ENCODE measurements at places on chromosomes 3 and 15. TPM values are rescaled to one million over a fixed set of nuclear protein-coding genes. Genes with fewer than 3 reads are reported as not detected.

Gene SLITRK3
- not detected for total RNA-seq

Gene SPTBN5
- 2.5 TPM for total RNA-seq

Gene PTH1R
- 2.1 TPM for total RNA-seq

Gene EEF1AKMT4
- total RNA-seq: 4.3 TPM

Gene PYGO1
- total RNA-seq: 1.8 TPM

Gene C3orf70
- 5.5 TPM for total RNA-seq

Gene IL17RC
- 95.5 TPM for total RNA-seq

Gene KLF15
- total RNA-seq: 16.4 TPM

Gene C2CD4B
- total RNA-seq: 1.1 TPM

Gene KIF7
- 2.3 TPM for total RNA-seq

- no peak for DNase-seq
These were observed 25.0 kb downstream of the SEC61A1 start for GRCh38 chr3:128077202-128077624.

- peak; percentile 53 for DNase-seq
These were observed 252.3 kb downstream of the OCA2 start for GRCh38 chr15:27846722-27847395.

DNA sequence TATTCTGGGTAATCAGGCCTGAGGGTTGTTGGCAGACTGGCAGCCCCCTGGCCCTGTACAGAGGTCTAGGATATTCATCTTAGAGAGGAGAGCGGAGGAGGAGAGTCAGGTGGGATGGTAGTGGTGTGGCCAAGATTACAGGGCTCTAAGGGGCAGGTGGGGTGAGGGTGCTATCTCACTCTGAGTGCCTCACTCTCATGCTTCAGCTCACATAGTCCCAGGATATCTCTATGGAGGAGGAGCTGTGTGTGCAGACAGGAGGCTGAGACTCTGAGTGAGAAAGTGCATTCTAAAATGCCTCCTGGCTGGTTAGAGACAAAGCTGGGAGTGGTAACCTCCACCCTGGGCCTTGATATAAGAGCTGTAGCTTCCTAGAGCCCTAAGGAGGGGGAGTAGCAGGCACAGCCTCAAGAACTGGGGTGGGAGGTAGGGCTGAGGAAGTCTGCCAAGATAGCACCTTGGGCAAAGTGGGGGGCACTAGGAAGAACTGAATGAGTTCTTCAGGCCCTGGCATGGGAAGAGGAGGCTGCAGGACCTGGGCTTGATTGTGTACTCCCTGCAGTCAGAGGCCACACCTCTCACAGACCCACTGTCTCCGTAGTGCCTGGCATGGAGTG, 39.9 kb downstream of the CLSTN2 start:
- no peak for DNase-seq

DNA sequence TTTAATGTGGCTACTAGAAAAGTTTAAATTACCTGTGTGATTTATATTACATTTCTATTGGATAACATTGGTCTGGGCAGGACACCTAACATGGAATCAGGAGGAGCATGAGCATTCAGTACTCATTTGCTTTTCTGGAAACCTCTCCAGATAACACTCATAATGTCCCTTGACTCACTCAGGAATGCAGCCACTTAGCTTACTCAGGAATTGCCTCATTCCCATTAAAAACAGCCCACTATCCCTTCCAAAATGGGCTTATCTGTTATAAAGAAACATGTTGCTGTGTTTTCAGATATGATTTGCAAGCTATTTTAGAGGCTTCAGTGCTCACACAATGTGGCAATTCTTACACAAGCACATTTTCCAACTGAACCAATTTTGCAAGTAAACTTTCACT, 17.1 kb downstream of the GBE1 start:
- no peak for DNase-seq

DNA sequence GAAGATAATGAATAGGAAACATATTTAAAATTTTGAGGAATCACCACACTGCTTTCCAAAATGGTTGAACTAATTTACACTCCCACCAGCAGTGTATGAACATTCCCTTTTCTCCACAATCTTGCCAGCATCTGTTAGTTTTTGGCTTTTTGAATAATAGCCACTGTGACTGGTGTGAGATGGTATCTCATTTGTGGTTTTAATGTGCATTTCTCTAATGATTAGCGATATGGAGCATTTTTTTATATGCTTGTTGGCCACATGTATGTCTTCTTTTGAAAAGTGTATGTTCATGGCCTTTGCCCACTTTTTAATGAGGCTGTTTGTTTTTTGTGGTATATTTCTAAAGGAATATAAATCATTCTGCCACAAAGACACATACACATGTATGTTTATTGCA, 166.3 kb downstream of the NECTIN3 start:
- no peak for DNase-seq

DNA sequence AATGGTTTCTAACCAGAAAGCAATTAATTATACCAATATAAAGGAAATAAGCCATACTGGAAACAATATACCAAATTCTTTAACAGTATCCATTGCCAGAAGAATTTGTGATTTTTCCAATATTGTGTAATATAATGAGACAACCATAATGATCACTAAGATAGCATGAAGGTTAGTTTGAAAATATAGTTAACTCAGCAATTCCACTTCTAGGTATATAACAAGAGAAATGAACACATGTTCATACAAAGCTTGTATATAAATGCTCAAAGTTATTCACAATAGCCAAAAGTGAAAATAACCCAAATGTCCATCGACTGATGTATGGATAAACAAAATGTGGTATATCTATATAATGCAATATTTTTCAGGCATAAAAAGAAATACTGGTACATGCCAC, 369.1 kb downstream of the TBC1D5 start:
- DNase-seq: no peak

DNA sequence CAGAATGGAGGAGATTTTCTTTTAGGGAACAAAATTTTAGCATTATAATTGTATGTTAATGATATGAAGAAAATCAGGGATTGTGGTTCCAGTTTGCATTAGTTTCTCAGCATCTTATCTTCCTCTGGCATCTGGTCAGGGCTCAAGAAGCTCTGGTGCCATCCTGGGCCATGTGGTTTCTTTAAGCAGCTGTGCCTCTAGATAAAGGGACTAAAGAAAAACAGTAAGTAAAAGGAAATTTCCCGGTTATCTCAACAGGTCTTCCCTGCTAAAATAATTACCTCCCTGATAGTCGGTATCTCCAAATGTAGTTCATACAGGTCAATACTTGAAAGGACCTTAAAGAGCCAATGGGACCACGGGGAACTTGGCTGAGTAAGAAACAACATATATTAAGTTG, 375.1 kb upstream of the RBMS3 start:
- no peak for DNase-seq

DNA sequence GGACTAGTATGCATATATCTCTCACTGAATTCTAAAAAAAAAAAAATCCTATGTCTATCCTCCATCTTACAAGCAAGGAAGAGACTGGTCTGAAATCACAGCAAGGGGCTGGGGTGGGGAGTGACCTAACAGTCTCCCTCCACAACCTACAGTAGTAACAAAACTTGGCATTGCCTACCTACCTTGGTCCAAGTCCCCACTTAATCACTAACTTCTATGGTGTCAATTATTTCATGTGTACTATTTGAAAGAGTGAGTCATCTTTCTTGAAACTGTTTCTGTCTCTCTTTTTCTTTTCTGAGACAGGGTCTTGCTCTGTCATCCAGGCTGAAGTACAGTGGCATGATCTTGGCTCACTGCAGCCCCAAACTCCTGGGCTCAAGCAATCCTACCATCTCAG, 36.8 kb downstream of the CHAC1 start:
- DNase-seq: no peak

DNA sequence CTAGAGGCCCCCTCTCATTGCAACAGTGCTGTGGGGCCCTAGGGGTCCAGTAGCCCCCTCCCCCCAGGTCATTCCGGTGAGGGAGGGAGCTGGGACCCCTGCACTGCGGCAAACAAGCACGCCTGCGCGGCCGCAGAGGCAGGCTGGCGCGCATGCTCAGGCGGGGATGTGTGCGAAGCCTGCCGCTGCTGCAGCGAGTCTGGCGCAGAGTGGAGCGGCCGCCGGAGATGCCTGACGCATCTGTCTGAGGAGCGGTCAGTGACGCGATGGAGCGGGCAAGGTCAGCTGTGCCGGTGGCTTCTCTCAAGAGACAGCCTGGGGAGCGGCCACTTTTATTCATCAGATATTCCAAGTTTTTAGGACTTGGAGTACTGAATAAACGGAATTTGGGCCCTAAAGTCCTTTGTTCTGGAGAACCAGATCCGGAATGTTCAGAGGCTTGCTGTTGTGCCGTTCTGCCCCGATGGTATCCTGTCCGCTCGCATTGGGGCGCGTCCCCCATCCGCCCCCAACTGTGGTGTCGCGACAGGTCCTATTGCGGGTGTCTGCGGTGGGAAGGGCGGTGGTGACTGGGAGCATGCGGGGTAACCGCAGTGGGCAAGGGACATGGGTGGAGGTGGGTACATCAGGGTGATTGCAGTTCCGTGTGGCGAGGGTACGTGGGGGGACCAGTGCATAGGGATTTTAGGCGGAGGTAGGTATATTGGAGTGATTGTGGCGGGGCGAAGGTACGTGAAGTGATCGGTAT, at the start of the genes SNRPN and SNURF:
SNRPN (plus strand) TSS at position 205 of the 748 bp plus-strand sequence. CDS start 19,467 bp downstream, outside the sequence.
SNURF (plus strand) TSS at position 205 of the 748 bp plus-strand sequence; CDS start at position 267, 62 bp downstream.
- DNase-seq: peak; percentile 94

DNA sequence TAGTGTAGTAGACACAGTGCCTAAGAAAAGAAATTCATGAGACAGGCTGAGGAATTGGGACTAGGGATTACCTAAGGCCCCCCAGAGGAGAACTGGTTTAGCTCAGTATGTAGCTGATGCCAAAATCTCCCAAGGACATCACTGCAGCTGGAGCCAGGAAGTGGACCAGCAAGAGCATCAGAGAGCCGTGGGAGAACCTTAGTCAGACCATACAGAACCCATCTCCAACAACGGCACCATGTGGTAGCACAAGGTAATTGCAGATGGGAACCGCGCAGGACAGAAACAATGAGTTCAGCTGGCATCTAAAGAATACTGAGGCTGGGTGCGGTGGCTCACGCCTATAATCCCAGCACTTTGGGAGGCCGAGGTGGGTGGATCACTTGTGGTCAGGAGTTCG, 81.7 kb downstream of the WNT5A start:
- no peak for DNase-seq

GRCh38 chr3:38588371-38588971, 61.0 kb downstream of the SCN5A start:
- DNase-seq: peak; percentile 78

GRCh38 chr3:101779822-101780381, 891 bp downstream of the NXPE3 start:
- DNase-seq: no peak

DNA sequence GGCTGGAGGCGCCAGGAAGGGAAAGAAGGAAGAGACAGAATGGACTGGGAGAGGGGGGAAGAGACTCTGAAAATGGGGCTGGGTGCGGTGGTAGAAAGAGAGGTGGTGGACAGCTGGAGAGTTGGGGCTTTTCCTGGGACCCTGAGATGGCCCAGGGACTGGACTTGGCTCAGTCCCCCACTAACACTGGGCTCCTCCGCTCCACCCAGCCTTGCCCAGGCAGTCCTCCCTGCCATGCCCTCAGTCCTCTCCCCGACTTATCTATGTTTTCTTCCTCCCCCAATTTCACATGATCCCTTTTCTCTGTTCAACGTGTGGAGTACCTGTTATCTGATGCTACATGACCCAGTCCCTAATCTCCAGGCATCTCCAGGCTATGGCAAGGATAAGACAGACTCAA, 6.3 kb upstream of the HCN4 start:
- DNase-seq: no peak

DNA sequence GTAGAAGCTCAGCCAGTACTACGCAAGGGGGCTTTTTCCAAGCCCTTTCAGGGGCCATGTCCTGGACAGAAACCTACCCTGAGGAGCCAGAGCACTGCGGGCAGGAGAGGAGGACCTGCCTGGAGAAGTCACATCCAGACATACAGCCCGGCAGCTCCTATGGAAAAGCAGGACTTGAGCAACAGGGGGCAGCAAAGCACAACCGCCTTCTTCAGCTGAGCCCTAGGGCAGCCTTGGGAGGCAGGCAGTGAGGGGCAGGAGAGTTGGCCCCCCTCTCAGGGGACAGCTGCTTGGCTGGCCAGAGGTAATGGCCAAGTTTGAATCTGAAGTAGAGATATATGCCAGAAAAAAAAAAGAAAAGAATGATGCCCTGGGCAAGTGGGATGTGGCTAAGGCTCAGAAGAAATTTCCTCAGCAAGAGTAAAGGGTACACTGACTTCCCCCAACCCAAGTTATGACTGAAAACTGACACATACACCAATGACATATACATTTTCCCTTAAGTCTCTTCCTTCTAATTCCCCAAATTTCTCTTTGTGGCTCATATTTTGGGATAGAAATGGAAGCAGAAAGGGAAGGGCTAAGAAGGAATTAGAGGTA, 56.9 kb downstream of the CYP19A1 start:
- peak; percentile 90 for DNase-seq

DNA sequence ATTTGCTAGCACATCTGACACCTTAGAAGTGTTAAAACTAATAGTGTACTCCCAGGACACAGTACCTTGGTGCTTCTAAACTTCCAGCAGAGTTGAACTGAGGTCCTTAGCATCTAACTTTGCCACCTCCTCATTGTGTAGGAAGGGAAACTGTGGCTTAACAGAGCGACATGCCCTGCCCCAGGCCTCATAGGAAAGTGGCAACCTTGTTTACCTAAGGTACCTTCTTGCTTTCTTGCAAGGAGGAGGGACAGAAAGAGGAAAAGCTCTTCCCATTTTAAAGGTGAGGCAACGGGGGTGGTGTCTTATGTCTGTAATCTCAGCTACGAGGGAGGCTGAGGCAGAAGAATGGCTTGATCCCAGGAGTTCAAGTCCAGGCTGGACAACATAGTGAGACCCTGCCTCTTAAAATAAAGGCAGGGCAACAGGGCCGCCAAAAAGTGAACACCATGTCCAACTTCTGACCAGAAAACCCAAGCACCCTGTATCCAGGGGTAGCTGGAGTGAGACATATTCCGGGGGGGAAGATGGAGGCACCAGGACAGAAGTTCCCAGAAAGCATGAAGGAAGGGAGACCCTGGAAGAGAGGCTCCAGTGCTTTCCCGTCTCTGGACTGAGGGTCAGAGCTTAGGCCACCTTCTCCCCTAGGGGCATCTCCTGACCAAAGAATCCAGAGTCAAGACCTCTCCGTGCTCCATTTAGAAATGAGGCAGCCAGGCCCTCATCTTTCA, 540 bp upstream of the KLHL40 start:
- DNase-seq: peak; percentile 42

DNA sequence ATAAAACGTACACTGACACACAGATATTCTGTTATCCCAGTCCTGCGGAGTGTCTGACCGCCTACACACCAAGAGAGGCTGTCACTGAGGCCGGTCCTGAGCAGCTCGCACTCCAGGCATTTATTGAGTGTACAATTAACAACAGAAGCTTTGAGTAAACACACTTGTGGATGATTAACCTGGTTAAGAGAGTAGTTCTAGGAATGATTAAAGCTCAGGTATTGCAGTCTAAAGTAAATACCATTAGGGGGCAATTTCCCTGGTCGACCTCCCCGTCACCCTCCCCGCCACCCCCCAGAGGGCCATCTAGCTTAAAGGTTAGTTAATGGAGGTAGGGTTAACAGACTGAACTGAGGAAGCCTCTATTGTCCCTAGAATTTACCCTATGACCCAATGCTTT, 1278.5 kb downstream of the NSUN3 start:
- no peak for DNase-seq

Data from lower leg skin (tissue), 4 donors.